M059J (cell line): ENCODE measurements at places on chromosomes 5 and 9. TPM values are rescaled to one million over a fixed set of nuclear protein-coding genes. Genes with fewer than 3 reads are reported as not detected.

The HAND1 gene
- total RNA-seq = not detected in 2 replicates

The C5orf52 gene
- not detected in 2 replicates for total RNA-seq

The TRIM7 gene
- total RNA-seq = 1.6 and 3.2 TPM in 2 replicates

The PCDHA8 gene
- not detected in 2 replicates for total RNA-seq

The ARSI gene
- total RNA-seq = 32.7 and 51.2 TPM in 2 replicates

The PROB1 gene
- 0.15 and 0.81 TPM in 2 replicates for total RNA-seq

The IL3 gene
- not detected in 2 replicates for total RNA-seq

The PTGS1 gene
- 4.8 and 6.7 TPM in 2 replicates for total RNA-seq

The SOHLH1 gene
- not detected in 2 replicates for total RNA-seq

The FLT4 gene
- total RNA-seq = not detected in 2 replicates

The RASGEF1C gene
- total RNA-seq = not detected in 2 replicates
